NCI-H2107 (cell line): ENCODE measurements at places on chromosomes 4 and X.

DNA sequence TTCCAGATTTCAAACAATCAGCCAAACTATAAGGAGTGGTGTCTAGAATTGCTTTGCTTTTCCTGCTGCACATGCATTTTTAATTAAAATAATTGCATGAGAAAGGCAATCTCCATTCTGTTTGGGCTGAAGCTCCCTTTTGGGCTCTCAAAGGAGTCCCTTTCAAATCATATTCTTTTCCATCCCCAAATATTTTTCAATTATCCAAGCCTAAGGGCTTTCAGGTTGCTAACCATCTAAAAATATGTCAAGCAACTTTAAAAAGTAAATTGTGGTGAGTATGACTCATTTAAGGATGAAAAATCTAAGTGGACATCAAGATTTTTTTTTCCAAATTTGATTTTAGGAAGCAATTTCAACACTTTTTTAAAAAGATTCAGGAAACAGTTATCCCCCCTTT, 28.4 kb downstream of the PIR start:
- DNase-seq: no peak

GRCh38 chrX:13235930-13236329, 83.9 kb downstream of the ATXN3L start:
- no peak for DNase-seq

DNA sequence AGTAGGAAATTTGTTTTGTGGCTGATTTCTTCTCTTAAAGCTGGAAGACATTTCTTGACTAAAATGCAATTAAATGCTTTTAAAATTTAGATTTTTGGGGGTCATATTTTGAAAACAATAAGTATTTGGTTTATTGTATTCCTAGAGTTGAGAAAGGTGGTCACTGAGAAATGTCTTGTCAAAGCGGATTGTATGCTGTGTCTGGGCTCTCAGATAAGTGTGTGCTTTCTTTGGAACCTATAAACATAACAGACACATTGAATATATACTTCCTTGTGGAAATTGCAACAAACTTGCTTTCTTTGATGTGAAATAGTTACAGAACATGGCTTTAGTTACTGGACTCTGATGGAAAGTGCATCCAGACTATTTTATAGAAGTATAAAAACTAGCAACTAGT, 75.4 kb downstream of the AFF1 start:
- no peak for DNase-seq

DNA sequence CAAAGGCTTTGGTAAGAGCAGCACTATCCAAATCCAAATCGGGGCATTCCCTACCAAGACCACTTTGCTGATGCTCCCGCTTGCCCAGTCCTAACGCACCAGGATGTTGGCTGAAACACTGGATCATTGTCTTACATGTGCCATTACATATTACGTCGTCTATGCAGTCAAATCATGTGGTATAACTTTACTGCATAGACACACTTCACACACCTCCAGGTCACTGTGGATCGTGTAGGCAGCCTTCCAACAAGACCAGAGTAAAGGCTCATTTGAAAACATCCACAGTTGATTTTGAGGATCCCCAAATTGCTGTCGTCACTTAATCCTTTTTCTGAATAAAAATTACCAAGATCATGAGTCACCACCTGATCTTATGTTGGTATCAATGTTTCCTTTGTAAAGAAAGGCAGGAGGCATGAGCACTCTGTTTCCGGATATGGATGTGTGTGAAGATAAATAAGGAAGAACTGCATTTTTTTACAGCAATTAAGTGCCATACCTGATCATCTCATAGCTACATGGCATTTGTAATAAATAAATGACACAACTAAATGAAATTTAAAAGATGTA, 18.5 kb downstream of the TENM3 start:
- DNase-seq: no peak

DNA sequence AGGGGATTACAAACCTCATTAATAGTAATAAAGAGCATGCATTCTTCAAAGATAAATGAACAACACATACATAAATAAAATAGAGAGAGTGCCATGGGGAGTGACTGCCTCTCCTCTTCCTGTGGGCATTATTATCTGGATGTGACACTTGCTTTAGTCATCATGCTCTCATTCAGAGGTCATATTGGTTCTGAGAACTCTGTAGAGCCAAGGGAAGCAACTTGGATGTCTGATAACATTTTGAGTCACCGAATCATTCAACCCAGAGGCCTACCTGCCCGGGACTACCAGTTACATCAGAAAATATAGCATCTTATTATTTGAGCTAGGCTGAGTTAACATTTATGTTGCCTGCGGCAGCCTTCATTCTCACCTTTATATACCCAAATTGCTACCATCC, 489.5 kb downstream of the STIM2 start:
- DNase-seq: no peak

DNA sequence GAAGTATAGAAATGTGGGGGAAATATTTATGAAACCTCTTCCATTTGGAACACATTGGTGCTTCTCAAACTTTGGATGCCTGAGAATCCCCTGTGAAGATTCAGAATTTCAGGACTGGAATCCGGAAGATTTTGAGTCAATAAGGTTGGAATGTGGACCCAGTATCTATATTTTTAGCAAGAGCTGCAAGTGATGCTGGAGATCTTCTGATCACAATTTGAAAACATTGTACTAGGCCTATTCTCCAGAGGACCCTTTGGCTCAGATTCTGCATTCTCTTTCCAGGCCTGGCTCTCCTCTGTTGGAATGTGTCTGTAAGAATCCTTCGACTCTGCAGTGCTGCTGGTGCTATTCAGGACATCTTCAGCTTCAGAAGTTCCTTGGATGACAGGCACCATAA, 2.4 kb upstream of the PKD2 start:
- DNase-seq: no peak

- peak; percentile 77 for DNase-seq
These were observed 769 bp downstream of the TCEAL1 start for GRCh38 chrX:103629318-103630170.

GRCh38 chrX:153019166-153019565, 25.2 kb upstream of the PNMA5 start:
- DNase-seq: no peak

GRCh38 chr4:5796976-5797375, 86.0 kb downstream of the EVC start:
- no peak for DNase-seq

DNA sequence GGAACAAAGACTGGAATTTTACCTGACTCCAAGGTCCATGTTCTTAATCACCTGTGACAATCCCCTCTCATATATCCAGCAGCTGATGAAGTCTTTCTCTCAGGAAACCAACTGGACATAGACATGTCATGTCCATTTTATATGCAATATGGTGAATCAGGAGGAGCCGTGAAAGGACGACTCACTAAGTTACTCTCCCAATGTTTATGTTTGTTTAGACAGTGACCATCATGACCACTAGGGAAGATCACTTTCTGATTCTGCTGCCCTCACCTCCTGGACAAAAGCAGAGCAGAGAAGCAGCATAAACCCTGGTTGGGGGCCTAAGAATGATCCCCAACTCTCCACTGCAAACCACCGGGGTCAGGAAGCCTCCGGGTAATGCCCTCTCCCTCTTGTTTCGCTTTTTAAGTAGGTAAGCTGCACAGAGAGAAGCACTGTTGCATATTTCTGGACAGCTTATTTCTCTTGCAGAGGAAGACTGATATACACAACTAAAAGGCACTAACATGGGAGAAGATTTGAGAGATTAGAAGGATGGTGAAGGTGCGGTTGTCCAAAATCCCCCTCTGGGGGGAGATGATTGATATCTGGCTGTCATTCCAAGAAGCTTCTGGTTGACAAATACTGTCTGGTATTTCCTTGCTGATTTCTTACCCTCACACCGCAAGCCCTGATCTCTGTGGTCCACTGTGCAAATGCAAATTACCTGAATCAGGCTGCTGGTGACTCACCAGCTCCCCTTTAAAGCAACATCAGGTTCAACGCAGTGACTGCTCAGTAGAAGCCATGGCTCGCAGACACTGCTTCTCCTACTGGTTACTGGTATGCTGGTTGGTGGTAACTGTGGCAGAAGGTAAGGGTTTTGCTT, at the start of gene ODAPH:
Gene ODAPH (plus strand): TSS at position 773 of the 871 bp plus-strand sequence. CDS start 17 bp downstream, at position 790.
- DNase-seq: no peak

GRCh38 chr4:116401293-116401692, 684.1 kb downstream of the TRAM1L1 start:
- no peak for DNase-seq

DNA sequence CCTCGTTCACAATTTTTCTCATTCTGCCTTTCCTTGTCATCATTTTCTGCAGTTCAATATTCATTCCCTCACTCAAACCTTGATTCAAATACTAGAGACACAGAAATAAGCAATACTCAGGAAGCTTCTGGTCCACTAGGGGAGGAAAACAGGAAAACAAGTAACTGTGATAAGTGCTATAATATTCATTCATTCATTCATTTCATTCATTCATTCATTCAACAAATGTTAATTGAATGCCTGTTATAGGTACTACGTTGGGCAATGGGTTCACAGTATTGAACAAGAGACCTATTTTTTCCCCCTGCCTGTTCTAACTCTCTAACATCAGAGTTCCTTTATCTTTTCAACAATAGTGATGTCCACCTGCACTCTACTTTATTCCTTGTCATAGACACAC, 104.0 kb downstream of the HDAC8 start:
- DNase-seq: no peak

- DNase-seq: no peak
These were observed 368.0 kb upstream of the TECRL start for GRCh38 chr4:64777286-64777685.

DNA sequence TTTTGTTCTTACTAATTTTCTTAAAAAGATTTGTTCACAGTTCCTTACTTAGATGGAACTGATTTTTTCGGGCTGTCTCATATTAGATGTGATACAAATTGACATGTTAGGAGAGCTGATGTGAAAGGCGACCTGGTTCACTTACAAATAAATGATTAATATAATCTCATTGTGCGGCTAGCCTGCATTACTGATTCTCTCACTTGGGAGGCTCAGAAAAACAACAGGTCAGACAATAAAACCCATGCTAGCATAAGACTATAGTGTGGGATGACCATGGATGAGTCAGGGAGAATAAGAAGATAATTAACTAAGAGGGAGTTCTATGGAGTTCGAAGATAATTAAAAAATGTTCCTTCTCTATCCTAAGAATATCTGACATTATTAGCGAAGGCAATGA, 40.8 kb downstream of the RTL9 start:
- no peak for DNase-seq

- no peak for DNase-seq
These were observed 23.4 kb upstream of the SLC10A7 start for GRCh38 chr4:146545102-146545501.

- DNase-seq: no peak
These were observed 163.6 kb upstream of the MAP3K15 start for GRCh38 chrX:19678941-19679340.

GRCh38 chr4:79497001-79497400, 89.0 kb upstream of the GK2 start:
- DNase-seq: no peak

- no peak for DNase-seq
These were observed 5.3 kb upstream of the APELA start for GRCh38 chr4:164871673-164872072.

GRCh38 chr4:114282937-114283336, 303.5 kb upstream of the ARSJ start:
- DNase-seq: no peak

DNA sequence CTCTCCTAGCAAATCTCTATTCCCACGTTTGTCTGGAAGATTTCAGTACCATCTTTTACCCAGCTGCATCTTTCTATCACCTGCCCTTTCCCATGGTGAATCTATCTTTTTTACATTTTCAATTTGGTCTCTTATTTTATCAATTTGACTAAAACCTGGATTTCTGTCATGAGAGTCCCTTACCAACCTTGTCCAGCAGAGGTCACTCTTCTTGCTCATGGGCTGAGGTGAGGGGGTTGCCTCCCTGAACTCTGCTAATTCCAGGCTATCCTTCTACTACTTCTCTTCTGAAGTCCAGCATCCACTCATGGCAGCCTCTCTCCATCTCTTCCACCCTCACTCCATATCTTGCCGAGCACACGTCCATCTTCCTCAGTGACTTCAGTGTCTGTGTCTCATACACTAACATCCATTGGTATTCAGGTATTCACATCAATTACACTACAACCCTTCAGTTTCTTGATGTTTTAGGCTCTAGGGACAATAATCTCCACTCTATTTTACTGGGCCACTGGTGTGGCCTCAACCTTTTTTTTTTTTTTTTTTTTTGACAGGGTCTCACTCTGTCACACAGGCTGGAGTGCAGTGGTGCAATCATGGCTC, 17.8 kb upstream of the ZNF827 start:
- DNase-seq: no peak

DNA sequence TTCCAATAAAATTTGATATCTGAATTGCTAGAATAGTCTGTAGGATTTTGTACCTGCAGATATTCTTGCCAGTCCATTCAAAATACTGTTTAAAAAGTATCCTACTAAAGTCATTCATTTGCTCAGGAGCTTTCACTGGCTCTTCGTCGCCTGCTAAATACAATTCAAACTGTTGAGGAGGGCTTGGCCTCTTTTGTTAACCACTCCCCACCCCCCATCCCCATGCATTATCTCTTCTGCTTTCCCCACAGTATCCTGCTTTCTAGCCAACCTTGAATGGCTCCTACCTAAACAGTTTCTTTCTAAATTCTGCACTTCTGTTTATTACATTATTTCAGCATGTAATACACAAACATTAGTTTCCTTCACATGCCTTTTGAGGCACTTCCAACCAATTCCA, 230.8 kb downstream of the CPE start:
- DNase-seq: no peak

DNA sequence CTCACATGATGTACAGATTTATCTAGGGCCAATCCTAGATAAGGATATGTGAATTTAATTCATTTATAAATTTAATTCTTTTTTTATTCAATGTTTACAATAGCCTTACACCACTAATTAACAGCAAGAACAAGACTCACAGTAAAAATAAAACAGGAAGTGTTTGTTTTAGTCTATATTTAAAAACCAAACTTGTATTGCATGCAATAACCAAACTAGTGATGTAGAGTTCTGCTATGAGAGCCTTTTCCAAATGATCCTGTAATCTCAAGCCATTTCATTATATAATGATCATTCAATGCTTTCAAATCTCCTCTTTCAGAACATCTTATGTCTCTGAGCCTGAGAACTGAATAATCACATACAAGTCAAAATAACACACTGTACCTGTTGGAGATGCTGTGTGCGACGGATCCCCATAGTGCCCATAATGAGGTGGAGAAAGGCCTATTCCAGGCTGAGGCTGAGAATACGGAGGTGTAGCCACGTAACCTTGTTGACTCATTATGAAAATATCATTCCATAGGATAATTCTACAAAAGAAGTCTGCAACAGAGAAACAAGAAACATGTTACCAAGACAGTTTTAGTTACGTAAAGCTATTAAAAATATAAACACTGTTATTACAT, 2.6 kb downstream of the SEC24D start:
- no peak for DNase-seq

- DNase-seq: no peak
These were observed 136.8 kb upstream of the SLC4A4 start for GRCh38 chr4:71201817-71202576.

DNA sequence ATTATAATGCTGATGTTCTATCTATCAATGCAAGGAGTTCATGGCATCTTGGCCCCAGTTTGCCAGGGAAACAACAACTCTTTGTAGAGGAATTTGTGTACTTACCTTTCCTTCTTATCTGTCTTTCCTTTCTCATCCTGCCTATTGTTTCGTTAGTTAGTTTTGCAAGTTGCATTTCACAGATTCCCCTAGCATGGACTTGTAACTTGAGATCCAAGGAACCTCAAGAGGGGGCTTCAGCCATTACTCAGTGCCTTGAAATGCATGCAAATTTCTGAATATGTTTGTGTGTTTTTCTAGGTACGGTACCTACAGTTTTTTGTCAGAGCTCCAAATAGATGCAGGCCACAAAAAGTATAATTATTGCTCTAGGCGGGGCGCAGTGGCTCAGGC, 203.6 kb downstream of the LDB2 start:
- no peak for DNase-seq

- DNase-seq: no peak
These were observed 342 bp downstream of the EOLA2 start for GRCh38 chrX:149937871-149938426.
